Activated CD4-positive, alpha-beta memory T cell treated with anti-CD3 and anti-CD28 coated beads for 36 hours (primary cell): ENCODE measurements at places on chromosomes 3 and 15.

DNA sequence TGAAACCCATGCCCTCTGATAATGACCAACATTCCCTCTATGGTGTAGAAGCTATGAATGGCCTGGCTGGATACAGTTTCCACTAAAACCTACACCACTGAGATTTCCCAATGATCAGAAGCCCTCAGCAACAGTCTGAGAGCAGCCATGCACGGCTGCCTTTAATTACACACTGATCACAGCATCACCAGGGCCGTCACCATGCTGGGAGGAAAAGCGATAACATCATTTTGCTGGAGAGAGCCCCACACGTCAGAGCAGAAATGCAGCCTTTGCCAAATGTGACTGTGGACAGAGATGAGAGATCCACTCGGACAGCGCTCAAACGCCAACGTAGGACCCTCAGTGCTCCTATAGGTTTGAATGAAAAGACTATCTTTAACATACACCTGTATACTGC lies 135.0 kb downstream of the XXYLT1 start:
- H3K27me3 ChIP-seq: no peaks in the 10 kb centered on the region
- H3K4me3 ChIP-seq: no peak overlapping the region
- no peak for DNase-seq
- H3K4me1 ChIP-seq: peaks cover 22% of the 10 kb centered on the region
- no peak overlapping the region for H3K27ac ChIP-seq

DNA sequence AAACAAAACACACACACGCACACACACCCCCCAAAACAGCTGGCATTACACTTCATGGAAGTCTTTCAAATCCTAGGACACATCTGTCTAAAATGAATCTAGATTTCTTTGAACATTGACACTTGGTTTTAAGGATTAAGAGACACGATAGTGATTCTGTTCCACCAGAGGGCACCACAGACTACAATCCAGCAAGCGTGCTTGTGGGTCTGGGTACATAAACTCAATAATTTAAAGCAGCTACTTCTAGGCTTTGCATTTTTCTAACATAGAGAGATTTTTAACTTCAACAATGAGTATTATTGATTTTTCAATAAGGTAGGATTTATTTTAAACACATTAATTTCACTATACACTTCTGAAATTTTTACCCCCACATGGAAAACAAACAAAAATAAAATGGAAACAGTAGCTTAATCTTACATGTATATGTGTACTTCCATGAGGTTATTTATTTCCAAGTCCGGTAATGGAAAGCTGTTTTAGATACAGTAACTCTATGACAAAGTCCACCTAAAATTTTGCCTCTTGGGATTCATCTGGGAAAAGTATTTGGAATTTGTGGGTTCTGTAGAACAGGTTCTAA lies 564.0 kb upstream of the TGFBR2 start:
- H3K4me1 ChIP-seq: no peaks in the 10 kb centered on the region
- H3K36me3 ChIP-seq: no peaks in the 10 kb centered on the region
- no peak overlapping the region for H3K27ac ChIP-seq
- DNase-seq: peak; percentile 58
- H3K27me3 ChIP-seq: peaks cover 21% of the 10 kb centered on the region

DNA sequence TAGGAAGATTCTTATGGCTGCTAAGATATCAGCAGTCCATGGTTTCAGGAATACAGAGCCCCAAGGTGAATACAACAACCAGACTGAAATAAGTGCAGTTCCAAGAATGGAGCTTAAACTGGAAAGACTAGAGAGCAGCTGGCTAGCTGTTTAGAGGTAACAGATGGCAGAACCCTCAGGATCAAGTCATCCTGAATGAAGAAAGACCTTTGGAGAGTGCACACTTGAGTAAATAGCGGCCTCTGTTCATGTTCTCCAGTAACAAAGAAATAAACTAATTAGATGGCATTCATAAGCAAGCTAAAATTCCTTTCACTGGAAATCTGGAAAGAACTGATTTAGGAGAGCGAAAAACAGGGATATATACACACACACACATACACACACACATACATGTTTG lies 968.4 kb downstream of the FHIT start:
- H3K36me3 ChIP-seq: no peaks in the 10 kb centered on the region
- no peak for DNase-seq
- no peak overlapping the region for H3K27ac ChIP-seq
- no peaks in the 10 kb centered on the region for H3K4me1 ChIP-seq
- H3K4me3 ChIP-seq: no peak overlapping the region

- peaks cover 42% of the 10 kb centered on the region for H3K4me1 ChIP-seq
- no peak for DNase-seq
- H3K4me3 ChIP-seq: no peak overlapping the region
Observed at GRCh38 chr15:65772930-65773329, 19.2 kb downstream of the DENND4A start.

DNA sequence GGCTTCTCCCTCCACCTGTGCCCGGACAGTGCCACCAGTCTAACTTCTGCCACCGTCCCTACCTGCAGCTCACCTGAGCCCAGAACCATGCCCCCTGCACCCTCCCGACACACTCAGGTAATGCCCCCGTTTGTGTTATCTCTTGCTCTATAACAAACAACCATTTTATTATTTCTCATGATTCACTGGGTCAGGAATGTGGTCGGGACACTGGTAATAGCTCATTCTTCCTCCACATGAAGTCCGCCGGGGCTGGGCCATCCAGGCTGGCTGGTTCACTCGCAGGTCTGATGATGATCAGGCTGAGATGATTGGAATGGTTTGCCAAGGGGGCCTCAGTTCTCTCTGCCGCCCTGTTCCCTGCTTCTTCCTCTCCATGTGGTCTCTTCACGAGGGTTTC lies 20.3 kb upstream of the NR2E3 start:
- H3K4me1 ChIP-seq: no peaks in the 10 kb centered on the region
- no peak overlapping the region for H3K4me3 ChIP-seq
- no peak for DNase-seq
- H3K27me3 ChIP-seq: peaks cover 9% of the 10 kb centered on the region
- H3K27ac ChIP-seq: no peak overlapping the region
- no peaks in the 10 kb centered on the region for H3K36me3 ChIP-seq

DNA sequence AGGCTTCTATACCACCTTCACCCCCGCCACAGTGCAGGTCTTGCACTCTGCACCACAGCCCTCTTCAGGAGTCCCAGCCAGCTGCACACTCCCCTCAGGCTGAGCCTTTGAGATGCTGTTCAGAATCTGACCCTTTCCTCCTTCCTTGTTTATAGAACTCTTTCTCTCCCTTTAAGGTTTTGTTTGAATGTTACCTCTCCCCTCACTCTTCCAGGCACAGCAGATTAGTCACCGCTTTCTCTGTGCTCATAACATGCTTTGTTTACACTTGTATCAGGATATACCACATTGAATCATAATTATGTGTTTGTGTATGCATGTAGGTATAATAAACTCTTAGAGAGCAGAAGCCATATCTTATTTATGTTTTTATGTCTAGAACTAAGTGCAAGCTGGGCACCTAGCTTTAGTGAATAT lies 168.4 kb upstream of the BCL6 start:
- no peaks in the 10 kb centered on the region for H3K27me3 ChIP-seq
- H3K4me1 ChIP-seq: peaks cover 38% of the 10 kb centered on the region
- H3K4me3 ChIP-seq: no peak overlapping the region
- DNase-seq: no peak
- no peaks in the 10 kb centered on the region for H3K36me3 ChIP-seq

DNA sequence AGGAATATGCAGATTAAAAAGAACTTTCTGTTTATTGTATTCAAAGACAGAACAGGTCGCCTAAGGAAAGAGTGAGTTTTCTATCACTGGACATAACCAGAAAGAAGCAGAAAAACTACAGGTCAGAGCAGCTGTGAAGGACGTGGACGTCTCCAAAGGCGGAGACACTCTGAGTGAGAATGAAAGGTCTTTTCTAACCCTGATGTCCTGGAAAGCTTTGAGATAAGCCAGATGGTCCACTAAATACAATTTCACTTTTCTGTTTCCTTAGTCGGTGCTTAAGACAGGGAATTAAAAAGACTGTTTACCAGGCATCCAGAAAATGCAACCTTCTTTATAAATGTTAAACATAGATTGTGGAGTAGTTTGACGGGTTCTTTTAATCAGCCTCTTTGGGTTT lies 360.4 kb downstream of the FGF12 start:
- H3K4me3 ChIP-seq: no peak overlapping the region
- H3K27ac ChIP-seq: no peak overlapping the region
- H3K4me1 ChIP-seq: no peaks in the 10 kb centered on the region
- H3K27me3 ChIP-seq: peaks cover 2% of the 10 kb centered on the region
- DNase-seq: no peak
- H3K36me3 ChIP-seq: no peaks in the 10 kb centered on the region

GRCh38 chr15:40161693-40162391 lies 973 bp downstream of the BUB1B start:
- H3K27ac ChIP-seq: no peak overlapping the region
- no peak overlapping the region for H3K4me3 ChIP-seq
- H3K4me1 ChIP-seq: peaks cover 6% of the 10 kb centered on the region
- no peak for DNase-seq
- peaks cover 28% of the 10 kb centered on the region for H3K36me3 ChIP-seq
- no peaks in the 10 kb centered on the region for H3K27me3 ChIP-seq

DNA sequence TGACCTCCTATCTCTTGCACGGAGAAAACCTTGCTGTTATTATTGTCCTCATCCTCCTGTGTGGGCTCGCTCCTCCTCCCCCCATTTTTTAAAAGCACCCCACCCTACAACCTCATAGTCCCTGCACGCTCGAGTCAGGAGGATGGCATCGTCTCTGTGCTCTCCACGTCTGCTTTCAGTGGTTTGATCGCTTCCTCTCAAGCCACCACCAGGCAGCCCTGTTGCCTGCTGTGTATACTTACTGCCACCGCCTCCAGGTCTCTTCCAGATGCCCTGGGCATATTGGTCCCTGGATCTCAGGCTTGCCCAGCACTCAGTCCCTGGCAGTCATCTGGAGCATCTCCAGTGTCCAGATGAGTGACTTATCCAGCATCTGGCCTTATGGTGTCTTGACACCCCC lies 42.1 kb upstream of the GCNT3 start:
- H3K4me3 ChIP-seq: no peak overlapping the region
- no peaks in the 10 kb centered on the region for H3K36me3 ChIP-seq
- no peak for DNase-seq

GRCh38 chr3:141410408-141410807 lies 42.1 kb downstream of the ZBTB38 start:
- peak overlapping the region; percentile 6 for H3K4me3 ChIP-seq
- peaks cover 92% of the 10 kb centered on the region for H3K4me1 ChIP-seq
- H3K27me3 ChIP-seq: no peaks in the 10 kb centered on the region
- DNase-seq: no peak

GRCh38 chr3:167716920-167717319 lies 17.8 kb downstream of the PDCD10 start:
- peaks cover 63% of the 10 kb centered on the region for H3K36me3 ChIP-seq
- peaks cover 56% of the 10 kb centered on the region for H3K4me1 ChIP-seq
- H3K27me3 ChIP-seq: no peaks in the 10 kb centered on the region

DNA sequence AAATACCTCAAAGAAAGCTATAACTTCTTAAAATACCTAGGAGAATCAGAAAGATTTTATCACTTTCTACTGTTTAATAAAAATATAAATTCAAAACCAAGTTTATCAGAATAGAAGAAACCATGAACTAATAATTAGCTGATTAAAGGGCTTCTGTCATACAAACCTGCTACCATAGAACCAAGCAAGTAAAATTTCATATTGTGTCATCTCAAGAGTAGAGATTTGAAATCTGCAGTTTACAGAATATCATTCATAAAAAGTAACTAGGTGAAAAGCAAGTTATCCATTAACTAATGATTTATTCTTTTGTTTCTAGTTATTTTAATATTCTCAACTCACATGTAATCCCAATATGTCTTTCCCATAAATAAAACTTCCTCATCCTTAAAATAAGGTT lies 36.8 kb upstream of the XXYLT1 start:
- H3K27me3 ChIP-seq: no peaks in the 10 kb centered on the region
- no peak for DNase-seq
- no peaks in the 10 kb centered on the region for H3K4me1 ChIP-seq
- H3K4me3 ChIP-seq: no peak overlapping the region
- peaks cover under 1% of the 10 kb centered on the region for H3K36me3 ChIP-seq

DNA sequence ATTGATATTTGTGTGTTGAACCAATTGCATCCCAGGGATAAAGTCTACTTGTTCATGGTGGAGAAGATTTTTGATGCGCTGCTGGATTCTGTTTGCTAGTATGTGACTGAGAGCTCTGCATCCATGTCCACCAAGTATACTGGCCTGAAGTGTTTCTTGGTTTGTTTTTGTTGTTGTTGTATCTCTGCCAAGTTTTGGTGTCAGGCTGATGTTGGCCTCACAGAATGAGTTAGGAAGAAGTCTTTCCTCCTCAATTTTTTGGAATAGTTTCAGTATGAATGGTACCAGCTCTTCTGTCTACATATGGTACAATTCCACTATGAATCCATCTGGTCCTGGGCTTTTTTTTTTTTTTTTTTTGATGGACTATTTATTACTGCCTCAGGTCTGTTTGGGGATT lies 50.9 kb upstream of the OSTN start:
- no peak for DNase-seq
- no peaks in the 10 kb centered on the region for H3K36me3 ChIP-seq
- no peak overlapping the region for H3K4me3 ChIP-seq
- no peaks in the 10 kb centered on the region for H3K4me1 ChIP-seq
- H3K27ac ChIP-seq: no peak overlapping the region

DNA sequence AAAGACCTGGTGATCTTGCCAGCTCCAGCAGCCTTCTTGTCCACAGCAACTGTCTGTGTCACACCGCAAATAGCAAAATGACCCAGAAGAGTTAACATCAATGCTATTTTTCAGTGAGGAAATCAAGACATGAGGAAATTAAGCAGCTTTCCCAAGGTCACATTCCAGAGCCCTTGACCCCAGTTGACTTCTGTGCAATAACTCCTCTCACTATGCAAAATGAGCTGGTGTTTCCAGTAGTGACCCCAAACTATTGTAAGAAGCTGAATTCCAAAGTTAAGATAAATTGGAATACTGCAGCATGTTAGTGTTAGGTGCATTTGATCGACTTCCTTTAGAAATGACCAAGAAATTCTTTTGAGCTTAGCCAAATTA lies 172.8 kb upstream of the SNTN start:
- H3K27me3 ChIP-seq: no peaks in the 10 kb centered on the region
- H3K4me1 ChIP-seq: no peaks in the 10 kb centered on the region
- H3K36me3 ChIP-seq: no peaks in the 10 kb centered on the region
- H3K27ac ChIP-seq: no peak overlapping the region
- H3K4me3 ChIP-seq: no peak overlapping the region
- no peak for DNase-seq

DNA sequence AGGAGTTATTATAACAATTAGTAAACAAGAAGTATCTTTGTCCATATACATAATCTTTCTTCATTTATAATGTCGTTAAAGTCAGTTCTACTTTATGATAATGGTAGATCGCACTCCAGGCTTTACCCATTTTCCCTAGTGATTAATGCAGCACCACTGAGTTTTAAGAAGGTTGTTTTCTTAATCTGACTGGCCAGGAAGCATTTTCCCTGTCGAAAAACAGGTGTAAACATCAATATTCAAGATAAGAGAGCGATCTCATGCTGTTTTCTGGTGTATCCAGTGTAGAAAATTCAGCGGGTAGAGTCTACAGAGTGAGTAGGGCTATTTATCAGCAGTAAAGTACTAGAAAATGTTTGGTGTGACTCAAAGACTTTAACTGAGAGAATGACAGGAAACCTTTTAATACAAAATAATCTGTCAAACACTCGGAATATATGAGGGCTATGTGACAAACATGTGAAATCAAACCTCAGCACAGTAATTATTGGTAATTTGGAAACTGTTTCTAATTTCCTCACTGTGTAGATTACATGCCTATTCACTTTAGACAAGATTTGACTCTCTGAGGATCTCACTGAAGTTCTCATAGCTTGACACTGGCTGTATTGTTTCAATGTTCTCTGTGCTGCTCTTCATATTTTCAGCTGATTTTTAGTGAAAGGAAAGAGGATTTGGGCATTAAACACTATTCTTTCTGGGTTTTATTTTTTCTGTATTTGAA lies 1013.2 kb downstream of the VGLL3 start:
- no peak for DNase-seq
- H3K36me3 ChIP-seq: no peaks in the 10 kb centered on the region
- H3K4me1 ChIP-seq: no peaks in the 10 kb centered on the region
- H3K4me3 ChIP-seq: no peak overlapping the region
